ENCODE measurements at places on chromosomes 7 and 10.

DNA sequence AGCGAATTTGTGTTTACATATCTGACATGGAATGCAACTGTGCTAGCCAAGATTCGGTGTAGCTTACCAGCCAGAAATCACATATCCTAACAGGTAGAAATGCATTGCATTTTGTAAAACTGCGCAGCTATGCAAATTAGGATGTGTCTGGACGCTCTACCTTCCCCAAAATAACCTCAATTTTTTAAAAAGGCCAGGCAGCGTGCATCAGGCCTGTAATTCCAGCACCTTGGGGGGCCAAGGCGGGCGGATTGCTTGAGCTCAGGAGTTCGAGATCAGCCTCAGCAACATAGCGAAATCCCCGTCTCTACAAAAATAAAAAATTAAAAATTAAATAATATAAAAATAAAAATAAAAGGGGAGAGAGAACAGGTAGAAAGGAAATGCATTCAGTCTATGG, 305.0 kb downstream of the TYW1 start:
- DNase-seq, result no peak

GRCh38 chr7:122038904-122039303, 105.1 kb downstream of the AASS start:
- no peak for DNase-seq

DNA sequence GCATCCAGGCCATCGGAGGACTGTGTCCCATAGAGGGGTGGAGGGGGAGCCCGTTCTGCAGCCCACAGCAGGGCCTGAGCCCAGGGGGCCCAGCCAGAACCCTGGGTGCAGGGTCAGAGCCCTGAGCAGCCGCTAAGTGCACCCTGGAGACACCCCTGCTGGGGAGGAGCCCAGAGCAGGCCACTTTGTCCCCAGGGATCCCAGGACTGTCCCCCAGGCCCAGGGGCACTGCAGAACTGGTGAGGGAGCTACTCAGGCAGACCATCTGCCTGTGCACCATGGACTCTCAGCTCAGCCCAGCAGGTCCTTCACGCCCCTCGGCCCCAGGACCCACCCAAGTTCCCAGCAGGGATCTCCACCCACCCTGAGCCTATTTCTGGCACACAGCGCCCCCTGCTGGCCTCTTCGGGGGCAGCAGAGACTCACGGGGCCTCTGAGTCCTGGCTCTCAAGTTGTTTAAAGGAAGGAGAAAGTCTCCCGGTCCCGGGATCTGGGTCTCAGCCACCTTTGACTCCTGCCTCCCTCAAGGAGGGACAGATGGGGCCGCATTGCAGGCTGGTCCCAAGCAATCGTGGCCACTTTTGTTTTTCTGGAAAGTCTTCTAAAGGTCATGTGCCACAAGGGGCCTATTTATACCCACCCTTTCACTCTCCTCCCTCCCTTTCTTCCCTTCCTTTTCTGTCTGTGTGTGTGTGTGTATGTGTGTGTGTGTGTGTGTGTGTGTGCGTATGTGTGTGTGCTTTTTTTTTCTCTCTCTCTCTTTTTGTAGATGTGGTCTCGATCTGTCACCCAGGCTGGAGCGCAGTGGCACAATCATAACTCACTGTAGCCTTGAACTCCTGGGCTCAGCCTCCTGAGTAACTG, 90.3 kb downstream of the MYL10 start:
- peak; percentile 53 for DNase-seq

- DNase-seq, result no peak
Measured at GRCh38 chr10:78656417-78657162, 412.2 kb upstream of the ZMIZ1 start.

DNA sequence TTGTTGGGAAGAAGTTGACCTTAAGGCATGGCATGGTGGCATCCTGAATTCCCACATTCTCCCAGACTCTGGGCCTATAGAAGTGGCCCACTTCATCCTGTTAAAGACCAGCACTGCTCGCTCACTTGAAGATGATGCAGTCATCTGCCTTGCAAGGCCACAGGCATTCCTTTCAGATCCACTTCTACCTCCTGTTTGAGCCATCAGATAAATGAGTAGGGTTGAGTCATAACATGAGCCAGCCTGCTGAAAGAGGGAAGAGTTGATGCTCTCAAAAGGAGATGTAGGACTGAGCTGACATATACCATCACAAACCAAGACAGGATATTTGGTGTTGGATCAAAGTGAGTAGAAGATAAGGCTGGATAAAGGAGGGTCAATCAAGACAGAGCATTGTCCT, 1.5 kb upstream of the EBLN1 start:
- no peak for DNase-seq

DNA sequence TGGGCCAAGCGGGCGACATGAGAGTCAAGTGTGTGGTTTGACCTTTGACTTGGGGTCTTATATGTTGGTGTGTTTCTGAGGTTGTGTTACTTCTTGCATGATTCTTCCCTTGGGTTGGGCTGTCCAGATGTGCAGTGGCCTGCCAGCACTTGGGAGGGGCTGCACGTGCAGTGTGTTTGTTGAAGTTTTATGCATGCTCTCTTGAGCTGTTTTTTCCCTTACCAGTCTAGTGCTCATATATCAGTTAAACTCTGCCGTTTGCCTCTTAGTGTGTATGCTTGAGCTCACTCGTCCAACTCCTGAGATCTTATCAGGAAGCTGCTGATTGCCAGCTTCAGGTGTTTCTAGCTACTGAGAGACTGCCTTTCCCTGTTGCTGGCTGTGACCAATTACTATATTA, 23.1 kb downstream of the SP4 start:
- DNase-seq, result no peak

DNA sequence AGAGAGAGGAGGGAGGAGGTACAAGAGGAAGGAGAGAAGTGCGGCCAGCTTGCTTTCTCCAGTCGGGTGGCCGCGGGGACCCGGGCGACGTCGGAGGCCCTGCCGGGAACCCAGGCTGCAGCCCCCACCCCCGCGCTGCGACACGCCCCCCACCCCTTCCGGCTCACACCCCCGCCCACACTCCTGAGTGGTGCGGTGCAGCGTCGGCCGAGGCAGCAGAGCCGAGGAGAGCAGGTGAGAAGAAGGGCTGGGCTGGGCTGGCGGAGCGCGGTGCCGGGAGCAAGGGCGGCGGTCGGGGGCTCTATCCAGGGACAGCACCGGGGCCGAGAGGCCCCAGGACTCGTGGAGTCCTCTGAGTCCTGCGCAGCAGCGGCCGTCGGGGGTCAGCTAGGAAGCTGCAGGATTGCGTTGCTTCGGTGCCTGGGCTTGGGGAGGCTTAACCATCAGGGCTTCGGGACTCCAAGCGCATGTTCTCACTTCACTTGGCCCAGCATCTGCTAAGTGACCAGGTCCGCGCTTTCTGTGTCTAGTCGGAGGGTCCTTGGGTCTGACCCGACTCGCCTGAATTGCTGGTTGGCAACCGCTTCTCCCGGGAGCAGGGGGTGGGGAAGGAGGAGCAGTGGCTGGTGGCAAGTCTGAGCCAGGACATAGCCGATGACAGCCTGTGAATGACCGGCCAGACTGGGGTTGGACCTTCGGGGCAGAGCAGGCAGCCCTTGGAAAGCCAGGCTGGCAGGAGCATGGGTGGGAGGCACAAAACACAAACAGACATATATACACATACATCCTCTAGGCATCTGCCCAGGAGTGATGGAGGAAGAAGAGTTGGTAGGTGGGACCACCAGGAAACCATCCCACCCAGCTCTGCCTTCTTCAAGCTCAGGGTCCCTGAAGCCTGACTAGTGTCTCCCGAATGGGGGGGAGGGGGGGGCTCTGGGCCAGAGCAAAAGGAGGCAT, 683 bp downstream of the CHAT start:
- no peak for DNase-seq

- no peak for DNase-seq
Measured at GRCh38 chr10:34148305-34148657, 666.8 kb downstream of the PARD3 start.

- DNase-seq, result no peak
Measured at GRCh38 chr7:106793015-106793975, 71.8 kb upstream of the PIK3CG start.

DNA sequence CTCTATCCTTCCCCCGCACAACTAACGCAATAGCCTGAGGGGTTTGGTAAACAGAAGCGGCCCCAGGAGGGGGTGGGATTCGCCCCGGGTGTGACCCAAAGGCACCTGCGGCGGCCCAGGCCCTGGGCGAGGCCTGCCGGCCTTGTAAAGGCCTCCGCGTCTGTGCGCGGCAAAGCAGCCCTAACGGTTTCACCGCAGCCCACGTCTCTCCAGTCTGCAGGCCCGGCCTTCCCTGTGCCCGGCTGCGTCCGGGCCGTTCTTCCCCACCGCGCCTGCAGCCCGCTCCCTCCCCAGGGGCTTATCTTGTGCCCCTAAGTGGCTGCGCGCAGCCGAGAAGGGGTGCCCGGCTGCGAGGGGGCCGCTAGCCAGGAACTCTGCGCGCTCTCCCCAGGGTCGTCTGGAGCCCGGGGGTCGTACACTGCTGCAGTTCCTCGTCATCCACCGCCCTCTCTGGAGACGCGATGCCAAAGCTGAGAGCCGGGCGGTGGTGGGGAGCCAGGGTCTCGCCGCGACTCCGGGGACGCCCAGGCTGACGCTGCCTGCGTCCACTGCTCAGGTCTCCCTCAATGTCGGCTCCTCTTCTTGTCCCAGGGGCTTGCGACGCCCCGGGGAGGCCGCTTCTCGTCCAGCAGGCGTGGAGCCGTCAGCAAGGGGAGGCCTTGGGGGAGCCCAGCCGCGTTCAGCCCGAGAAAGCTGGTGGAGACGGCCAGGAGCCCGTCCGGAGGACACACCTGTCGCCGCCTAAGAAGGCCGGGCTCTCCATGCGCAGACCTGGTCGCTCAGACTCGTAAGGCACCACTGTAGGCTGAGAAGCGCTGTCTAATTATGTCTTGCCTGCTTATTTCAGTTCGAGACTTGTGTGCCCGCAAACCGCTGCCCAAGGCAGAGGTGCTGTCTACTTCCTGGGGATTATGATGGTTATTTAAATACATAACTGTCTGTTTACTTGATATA, 132.3 kb downstream of the SPAG6 start:
- no peak for DNase-seq

DNA sequence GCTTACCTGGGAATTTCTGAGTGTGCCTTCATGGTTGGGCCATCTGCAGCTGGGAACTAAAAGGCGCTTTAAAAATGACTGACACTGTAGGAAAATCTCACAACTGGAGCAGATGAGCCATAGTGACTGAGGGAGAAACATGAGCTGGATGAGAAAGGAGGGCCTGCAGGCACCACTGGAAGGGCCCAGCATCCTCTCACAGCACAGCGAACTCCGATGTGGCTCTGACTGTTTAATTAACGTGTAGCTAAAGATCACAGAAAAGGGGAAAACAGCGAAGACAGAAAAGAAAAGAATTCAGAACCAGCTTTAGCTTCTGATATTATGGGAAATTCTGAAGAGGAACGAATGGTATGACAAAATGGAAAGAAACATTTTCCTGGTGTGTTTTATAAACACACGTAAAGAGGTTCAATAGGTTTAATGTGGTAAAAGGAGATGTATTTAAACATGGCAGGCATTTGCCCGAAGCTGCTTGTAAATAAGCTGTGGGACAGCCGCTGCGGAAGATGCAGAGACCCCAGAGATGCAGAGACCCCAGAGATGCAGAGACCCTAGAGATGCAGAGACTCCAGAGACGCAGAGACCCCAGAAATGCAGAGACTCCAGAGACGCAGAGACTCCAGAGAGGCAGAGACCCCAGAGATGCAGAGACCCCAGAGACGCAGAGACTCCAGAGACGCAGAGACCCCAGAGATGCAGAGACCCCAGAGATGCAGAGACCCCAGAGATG, 534.3 kb downstream of the PTPRN2 start:
- DNase-seq, result no peak

- DNase-seq, result no peak
Measured at GRCh38 chr10:48941427-48942075, 1.9 kb upstream of the LRRC18 start.

GRCh38 chr10:84373000-84373399, 44.6 kb downstream of the CCSER2 start:
- no peak for DNase-seq

- DNase-seq, result no peak
Measured at GRCh38 chr7:26735976-26736600, 128.3 kb downstream of the SKAP2 start.

DNA sequence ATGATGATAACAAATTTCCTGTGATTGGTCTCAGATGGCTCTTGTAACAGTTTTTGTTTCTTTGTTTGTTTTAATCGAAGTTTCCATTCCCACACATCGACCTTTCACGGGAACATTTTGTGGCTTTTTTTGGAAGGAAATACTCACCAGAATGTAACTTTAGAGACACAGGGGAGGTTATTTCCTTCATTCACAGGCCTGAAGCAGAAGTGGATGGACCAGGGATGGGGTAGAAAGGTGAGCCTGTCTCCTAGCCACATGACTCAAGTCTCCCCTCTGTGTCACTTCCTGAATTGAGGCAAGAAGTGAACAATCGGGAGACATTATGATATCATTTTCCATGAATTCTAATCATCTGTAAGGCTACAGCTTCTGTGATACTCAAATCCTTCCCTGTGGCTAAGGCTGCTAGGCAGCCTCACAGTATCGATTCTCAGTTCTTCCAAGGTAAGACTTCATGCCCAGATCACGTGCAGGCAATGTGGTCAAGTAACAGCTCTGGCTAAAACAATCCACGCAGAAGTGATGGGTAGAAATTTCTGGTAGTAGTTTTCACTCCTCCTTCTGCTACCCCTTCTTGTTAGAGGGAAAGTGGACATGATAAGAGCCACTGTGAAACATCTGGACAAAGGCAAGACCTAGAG, 203.9 kb upstream of the NEBL start:
- peak; percentile 5 for DNase-seq

DNA sequence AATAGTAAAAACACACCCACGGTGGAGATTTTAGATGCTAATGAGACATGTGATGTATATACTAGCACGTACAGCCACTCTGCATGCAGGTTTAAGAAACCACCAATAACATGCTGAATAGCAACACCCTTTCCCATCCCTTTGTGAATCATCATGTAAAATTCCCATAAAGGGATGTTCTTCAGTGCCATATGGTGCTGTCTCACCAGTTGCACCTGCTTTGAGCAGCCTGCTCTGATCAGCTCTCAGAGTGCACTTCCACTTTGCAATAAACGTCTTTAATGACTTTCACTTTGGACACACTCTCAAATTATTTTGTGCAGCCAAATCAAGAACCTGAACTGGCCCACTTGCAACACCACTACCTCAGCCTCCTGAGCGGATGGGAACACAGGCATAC, 615.0 kb downstream of the ANKRD7 start:
- no peak for DNase-seq

GRCh38 chr10:69223028-69223342, 2.9 kb downstream of the HKDC1 start:
- DNase-seq, result no peak

DNA sequence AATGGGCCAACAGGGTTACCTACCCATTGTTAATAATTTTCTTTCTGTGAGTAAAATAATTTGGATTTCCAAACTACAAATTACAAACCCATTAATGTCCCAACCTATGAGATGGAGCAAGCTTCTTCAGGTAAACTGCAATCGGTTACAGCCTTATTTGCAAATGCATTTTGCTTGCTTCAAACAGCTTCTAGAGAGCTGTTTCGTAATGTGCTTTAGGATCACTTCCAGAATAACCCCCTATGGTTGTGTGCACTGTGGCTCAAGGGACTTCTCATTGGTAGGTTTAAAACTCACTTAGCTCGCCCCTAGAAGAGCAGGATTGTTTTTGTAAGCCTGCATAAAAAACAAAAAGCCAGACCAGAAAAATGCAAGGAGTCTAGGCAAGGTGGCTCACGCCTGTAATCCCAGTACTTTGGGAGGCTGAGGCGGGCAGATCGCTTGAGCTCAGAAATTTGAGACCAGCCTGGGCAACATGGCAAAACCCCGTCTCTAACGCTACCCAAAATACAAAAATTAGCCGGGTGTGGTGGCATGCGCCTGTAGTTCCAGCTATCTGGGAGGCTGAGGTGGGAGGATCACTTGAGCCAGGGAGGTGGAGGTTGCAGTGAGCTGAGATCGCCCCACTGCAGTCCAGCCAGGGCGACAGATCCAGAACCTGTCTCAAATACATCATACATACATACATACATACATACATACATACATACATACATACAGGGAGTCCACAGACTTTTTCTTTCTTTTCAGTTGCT, 3.3 kb upstream of the MAP3K8 start:
- DNase-seq, result no peak
